ENCODE measurements at places on chromosomes 6 and 20. TPM values are rescaled to one million over a fixed set of nuclear protein-coding genes. Genes with fewer than 3 reads are reported as not detected.
A peak's percentile ranks its signal among the peaks of the same experiment; 100 is the strongest.

FAM50B gene
- total RNA-seq = 4.0 TPM

FAM217A gene
- total RNA-seq = not detected

PEDS1 gene
- 30.5 TPM for total RNA-seq

- no peaks in the 10 kb centered on the region for H3K27me3 ChIP-seq
- no peak overlapping the region for H3K4me3 ChIP-seq
- DNase-seq = no peak
These were observed 71.8 kb downstream of the ATG5 start for GRCh38 chr6:106253731-106254130.

- H3K36me3 ChIP-seq = no peaks in the 10 kb centered on the region
- H3K4me1 ChIP-seq = no peaks in the 10 kb centered on the region
- H3K27ac ChIP-seq = no peak overlapping the region
- DNase-seq = peak; percentile 27
- H3K27me3 ChIP-seq = peaks cover 97% of the 10 kb centered on the region
- no peak overlapping the region for H3K4me3 ChIP-seq
These were observed 134.9 kb downstream of the KLHL32 start for GRCh38 chr6:97059473-97059872.

GRCh38 chr20:46363874-46364669 lies 42.3 kb downstream of the ELMO2 start:
- peak overlapping the region; percentile 91 for H3K4me3 ChIP-seq
- peak; percentile 83 for DNase-seq
- H3K27ac ChIP-seq = peak overlapping the region; percentile 92
- H3K27me3 ChIP-seq = no peaks in the 10 kb centered on the region
- H3K4me1 ChIP-seq = peaks cover 29% of the 10 kb centered on the region
- H3K36me3 ChIP-seq = peaks cover 32% of the 10 kb centered on the region

GRCh38 chr6:28353981-28354676 lies 4.4 kb downstream of the ZKSCAN3 start:
- DNase-seq = peak; percentile 86
- H3K36me3 ChIP-seq = peaks cover 5% of the 10 kb centered on the region
- H3K27ac ChIP-seq = peak overlapping the region; percentile 77
- no peaks in the 10 kb centered on the region for H3K27me3 ChIP-seq
- H3K4me1 ChIP-seq = peaks cover 18% of the 10 kb centered on the region
- H3K4me3 ChIP-seq = peak overlapping the region; percentile 52

DNA sequence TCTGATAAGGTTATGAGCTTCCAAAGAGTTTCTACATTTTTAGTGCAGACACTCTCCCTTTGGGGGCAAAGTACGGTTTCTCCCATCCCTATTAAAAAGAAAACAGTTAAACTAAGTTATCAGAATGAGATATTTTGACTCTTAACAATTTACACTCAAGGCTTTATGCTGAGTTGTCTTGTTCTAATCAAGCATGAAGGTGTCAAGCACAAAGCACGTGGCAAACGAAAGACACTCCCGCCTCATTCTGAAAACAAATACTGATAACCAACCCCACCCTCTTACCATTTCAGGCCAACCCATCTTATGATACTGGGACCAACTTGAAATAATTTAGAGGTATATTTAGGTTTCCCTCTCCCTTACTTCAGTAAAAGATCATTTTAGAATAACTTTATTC lies 24.3 kb downstream of the OR14J1 start:
- no peak overlapping the region for H3K4me3 ChIP-seq
- H3K27ac ChIP-seq = no peak overlapping the region
- DNase-seq = no peak
- H3K27me3 ChIP-seq = peaks cover 53% of the 10 kb centered on the region
- H3K4me1 ChIP-seq = no peaks in the 10 kb centered on the region
